Stimulated activated effector memory CD8-positive, alpha-beta T cell treated with anti-CD3 and anti-CD28 coated beads, Interleukin-12 subunit alpha, Interleukin-12 subunit beta, amount 100 ng/mL, for 72 hours (primary cell): ENCODE measurements at places on chromosomes 16 and 17.
A peak's percentile ranks its signal among the peaks of the same experiment; 100 is the strongest.

- DNase-seq = no peak
Measured at GRCh38 chr16:55035956-55036355, 105.3 kb downstream of the IRX5 start.

DNA sequence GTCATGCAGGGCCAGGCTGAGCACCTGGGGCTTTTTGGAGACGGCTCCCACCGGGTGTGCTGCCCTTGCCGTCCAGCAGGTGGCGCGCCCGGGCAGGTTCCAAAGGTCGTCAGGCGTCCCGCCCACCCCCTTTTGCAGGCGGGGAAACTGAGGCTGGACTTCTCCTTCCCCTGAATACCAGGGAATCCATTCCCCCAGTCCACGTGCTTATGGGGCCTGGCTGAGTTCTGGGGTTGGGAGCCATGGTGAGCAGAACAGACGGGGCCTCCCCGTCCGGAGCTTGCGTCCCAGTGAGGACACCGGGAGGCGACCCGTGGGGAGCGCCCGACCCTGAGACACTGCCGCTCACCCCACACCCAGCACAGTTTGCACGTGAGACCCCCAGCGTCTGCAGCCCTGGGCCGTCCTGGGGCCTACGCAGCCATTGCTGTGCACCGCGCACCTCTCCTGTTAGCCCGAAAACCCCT, 51.8 kb upstream of the JPH3 start:
- peak; percentile 79 for DNase-seq

DNA sequence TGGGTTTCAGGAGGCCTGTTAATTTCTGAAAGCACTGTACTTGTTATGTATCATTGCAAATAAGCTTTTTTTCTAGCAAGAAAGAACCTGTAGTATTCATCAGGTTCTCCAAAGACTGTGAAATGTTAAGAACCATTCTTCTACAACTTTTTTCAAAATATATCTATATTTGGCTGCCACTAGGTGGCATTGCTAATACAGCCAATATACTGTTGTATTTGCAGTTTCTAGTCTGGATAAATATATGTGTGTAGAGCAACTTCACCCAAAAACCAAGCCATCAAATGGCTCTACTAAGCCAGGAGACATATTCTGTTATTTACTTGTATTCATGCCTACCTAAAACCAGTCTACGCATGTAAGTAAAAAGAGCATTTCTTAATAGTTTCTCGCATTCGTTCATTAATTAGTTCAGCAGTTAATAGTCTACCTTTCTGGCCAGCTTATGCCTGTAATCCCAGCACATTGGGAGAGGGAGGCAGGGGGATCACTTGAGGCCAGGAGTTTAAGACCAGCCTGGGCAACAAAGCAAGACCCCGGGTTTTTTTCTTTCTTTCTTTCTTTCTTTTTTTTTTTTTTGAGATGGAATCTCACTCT, 39.5 kb downstream of the VMP1 start:
- no peak for DNase-seq

GRCh38 chr17:66304304-66305174, 2.1 kb downstream of the PRKCA start:
- no peak for DNase-seq

DNA sequence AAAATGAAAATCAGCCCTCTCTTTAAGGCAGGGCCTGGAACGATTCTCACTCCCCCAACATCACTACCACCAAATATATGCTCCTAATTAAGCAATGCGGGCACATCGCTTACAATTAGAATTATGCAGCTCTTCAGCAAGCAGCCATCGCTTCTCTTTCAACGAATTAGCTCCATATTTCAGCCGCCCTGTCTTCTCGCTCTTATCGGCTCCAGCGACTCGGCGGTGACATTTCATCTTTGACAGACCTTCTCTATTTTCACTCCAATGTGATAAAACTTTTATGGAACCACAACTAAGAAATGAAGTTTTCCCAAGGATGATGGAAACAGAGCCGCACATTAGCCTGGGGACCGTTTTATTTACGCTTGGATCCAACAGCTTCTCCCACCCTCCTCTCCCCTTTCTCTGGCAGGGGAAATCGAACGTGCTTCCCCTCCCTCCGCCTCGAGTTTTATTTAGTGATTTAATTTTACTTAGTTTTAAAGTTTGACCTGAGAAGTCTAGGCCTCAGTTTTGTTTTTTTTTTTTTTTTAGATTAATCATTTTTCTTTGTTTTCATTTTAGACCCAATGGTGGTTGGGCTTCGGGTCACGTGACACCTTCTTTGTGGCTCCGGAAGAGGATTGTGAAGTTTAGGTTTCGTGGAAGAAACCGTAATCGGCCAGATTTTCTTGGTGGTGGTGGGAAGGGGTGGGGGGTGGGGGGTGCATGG, 3.1 kb upstream of the HOXB2 start:
- no peak for DNase-seq

DNA sequence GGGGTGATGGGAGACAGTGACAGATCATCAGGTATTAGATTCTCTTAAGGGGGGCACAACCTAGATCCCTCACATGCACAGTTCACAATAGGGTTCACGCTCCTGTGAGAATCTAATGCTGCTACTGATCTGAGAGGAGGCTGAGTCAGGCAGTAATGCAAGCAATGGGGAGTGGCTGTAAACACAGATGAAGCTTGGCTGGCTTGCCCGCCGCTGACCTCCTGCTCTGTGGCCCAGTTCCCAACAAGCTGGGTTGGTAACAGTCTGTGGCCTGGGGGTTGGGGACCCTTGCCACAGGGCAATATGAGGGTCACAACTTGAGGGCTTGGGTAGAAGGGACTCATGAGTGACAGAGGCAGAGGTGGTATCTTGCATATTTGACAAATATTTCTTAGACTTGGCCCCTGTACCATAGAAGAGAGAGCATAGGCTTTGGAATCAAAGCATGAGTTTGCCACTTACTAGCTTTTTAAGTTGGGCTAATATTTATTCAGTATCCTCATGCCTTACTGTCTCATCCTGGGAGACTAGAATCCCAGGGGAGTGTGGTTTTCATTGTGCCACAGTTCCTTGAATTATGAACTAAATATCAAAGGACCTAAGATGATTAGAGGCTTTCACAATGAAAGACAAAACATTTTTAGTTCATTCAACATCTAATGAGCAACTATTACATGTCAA, 133.4 kb downstream of the SPACA3 start:
- DNase-seq = no peak

- DNase-seq = no peak
Measured at GRCh38 chr17:45982791-45983613, 16.0 kb upstream of the STH start.

DNA sequence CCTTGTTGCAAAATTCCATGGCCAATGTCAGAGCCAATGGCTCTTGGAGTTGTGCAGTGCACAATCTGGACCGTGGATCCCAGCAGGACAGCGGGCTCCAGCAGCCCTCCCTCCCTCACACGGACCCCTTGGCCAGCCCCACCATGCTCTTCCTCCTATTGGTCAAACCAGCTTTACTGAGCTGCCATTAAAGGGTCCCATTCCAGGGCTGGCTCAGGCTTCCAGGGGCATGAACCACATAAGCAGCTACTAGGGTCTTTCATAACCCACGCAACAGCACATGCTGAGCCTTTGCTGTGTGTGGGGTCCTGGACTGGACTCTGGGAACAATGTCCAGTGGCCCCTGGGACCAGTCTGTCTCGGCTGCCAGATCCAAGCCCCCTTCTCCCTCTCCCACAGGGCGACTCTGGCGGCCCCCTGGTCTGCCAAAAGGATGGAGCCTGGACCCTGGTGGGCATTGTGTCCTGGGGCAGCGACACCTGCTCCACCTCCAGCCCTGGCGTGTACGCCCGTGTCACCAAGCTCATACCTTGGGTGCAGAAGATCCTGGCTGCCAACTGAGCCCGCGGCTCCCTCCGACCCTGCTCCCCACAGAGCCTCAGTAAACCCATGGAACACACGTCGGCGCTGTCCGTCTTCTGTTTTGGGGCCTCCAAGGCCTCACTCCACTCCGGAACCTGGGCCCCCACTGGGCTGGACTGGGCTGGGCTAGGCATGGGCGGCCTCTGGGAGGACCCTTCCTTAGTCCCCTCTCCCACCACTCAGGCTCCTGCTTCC, 5.7 kb downstream of the CTRB1 start:
- DNase-seq = no peak

- no peak for DNase-seq
Measured at GRCh38 chr17:1043601-1044251, 46.8 kb downstream of the TIMM22 start.

DNA sequence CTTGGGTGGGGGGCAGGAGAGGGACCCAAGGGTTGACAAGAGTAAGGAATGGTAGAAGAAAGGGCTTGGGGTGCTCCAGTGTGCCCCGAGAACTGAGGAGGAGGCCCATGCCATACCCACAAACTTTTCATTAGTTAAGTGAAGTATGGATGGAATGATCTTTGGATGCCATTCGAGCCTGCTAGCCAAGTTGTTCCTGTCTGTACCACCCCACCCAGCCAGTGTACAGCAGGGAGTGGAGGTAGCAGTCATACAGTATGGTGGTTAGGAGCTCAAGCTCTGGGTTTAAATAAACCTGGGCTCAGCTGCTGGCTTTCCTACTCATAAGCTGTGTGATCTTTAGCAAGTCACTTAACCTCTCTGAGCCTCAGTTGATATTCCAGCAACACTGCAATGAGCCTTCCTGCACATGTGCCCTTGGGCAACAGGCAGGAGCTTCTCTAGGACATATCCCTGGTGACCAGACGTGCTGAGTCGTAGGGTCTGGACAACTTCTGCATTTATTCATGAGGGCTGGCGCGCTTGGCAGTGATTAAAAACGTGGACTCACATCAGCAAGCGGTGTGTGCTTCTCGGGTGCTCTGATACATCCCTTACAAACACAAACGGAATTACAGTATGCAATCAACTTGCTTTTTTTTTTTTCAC, 22.9 kb downstream of the ITPRIPL2 start:
- no peak for DNase-seq

DNA sequence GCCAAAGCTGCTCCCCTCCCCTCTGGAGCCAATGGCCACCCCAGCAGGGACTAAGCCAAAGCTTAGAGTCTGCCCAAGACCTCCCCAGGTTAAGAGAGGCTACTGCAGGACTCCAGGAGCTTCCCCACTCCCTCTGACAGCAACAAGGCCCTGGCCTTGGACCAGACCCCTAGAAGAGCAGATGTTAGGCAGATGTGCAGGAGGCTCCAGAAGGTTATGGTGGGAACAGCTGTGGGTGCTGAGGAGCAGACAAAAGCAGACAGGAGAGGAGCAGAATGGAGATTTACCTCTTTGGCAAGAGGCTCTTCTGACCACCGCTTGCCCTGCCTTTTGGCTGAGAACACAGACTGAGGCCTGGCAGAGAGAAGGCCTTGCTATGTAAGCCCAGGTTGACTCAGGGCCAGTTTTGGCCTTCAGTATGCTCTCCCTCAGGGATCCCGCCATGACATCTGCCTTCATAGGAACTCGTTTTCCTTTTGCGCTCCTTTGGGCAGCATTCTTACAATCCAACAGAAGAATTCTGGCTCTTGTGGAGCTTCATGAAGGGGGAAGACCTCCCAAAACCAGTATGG, 113.0 kb downstream of the RBFOX3 start:
- no peak for DNase-seq

GRCh38 chr16:27193300-27193990, 9.9 kb upstream of the KDM8 start:
- no peak for DNase-seq

- no peak for DNase-seq
Measured at GRCh38 chr16:5580772-5581171, 483.2 kb upstream of the EEF2KMT start.

- no peak for DNase-seq
Measured at GRCh38 chr17:42784811-42785592, 4.6 kb downstream of the WNK4 start.

GRCh38 chr17:60618854-60619526, 19.0 kb downstream of the PPM1D start:
- DNase-seq = no peak

DNA sequence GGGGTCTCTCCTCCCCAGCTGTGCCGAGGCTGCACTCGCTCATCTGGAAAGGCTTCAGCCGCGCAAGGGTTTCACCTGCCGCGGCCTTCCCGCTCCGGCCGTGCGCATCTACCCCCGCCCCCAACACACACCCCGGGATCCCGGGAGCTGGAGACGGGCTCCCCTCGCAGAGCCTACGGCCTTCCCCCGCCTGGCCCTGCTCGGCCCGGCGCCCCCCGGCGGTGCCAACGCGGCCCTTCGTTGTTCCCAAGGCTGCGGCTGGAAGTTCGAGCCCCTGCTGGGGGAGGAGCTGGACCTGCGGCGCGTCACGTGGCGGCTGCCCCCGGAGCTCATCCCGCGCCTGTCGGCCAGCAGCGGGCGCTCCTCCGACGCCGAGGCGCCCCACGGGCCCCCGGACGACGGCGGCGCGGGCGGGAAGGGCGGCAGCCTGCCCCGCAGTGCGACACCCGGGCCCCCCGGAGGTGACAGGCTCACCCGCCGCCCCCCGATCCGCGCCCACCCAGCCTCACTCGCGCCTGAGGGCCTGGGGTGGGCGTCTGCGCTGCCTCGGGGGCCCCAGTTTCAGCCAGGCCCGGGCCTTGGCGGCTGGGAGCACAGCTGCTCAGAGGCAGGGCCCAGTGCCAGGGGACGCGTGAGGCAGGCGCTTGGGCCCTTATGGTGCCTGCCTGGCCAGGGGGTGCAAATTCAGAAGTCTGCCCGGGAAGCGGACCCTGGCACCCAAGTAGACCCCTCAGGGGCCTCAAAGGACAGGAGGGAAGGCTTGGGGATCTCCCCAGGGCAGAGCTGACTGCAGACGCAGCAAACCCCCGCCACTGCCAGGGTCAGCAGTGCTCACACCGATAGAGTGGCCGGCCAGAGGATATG, 11.2 kb downstream of the GALK1 start:
- DNase-seq = peak; percentile 75

DNA sequence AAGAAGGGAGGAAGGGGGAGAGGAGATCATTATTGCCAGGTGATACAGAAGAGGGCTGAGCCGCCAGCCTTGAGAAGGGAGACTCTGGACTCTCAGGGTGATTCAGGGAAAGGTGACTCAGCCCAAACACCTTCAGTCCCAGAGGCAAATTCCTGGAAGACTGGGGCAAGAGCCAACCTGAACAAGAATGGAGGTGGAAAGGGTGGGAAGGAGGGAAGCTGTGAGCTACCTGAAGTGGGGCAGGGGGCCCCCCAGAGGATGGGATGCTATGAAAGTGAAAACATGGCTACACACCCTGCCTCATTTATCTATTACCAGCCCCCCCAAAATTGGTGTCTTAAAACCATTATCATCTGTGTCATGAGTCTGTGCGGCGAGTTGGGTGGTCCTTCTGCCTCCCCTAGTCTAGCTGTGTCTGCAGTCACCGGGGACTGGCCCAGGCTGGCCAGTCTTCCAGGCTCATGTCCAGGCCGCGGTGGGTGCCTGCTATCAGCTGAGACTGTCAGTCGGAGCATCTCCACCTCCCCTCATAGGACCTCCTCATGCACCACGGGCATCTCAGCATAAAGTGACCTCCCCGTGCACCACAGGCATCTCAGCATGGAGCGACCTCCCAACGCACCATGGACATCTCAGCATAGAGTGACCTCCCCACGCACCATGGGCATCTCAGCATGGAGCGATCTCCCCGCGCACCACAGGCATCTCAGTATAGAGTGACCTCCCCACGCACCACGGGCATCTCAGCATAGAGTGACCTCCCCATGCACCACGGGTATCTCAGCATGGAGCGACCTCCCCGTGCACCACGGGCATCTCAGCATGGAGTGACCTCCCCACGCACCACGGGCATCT, 3.2 kb upstream of the SLC47A2 start:
- DNase-seq = no peak
